ENCODE measurements at places on chromosomes 1 and 21.

GRCh38 chr21:38668541-38668940 lies 137.2 kb upstream of the ETS2 start:
- DNase-seq: no peak

DNA sequence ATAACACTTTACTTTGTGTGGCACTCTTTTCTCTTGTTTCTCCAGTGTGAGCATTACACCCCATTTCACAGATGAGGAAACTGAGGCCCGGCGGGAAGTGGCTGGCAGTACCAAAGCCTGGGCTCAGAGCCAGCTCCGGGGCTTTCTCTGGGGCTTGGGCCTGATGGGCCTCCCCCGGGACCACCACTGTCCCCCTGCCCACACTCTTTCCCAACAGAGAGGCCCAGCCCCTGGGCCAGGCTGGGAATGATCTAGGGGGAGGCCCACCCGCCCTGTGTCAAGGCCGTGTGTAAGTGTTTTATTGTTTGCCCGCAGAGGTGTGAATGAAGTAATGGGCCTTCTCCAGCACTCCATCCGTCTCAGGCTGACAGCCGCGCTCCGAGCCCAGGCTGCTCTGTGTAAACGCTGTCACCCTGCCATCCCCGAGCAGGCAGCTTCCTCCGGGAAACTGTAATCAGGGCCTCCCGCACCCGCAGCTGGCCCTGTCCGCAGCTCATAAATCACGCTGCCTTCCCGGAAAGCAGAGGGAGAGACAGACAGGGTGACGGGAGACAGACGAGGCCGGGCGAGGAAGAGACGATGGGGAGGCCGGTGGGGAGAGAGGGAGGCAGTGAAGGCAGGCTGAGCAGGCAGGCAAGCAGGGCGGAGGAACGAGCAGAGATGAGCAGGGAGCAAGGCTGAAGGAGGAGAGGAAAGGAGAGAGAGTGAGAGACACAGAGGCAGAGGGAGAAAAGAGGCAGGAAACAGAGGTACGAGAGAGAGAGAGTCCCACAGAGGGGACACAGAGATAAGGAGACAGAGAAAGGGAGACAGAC lies 109.7 kb upstream of the ZBTB40 start:
- peak; percentile 48 for DNase-seq

GRCh38 chr1:153288634-153289275 lies 24.0 kb downstream of the PGLYRP3 start:
- peak; percentile 43 for DNase-seq

DNA sequence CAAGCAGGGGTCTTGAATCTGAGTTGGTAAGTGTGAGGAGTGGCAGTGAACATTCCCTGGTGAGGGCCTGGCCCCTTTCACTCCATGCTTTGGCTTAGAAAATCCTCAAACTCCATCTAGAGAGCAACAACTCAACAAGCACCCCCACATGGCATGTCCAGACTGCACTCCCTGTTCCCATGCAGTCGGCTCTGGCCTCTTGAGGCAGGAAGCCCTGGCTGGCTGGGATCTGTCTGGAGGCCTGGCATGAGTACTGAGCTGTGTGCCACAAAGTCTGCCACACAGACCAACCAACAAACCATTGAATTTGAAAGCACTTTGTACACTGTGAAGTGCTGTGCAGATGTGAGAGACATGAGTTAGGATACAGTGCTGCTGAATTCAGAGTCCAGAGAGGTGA lies 25.2 kb downstream of the COA7 start:
- DNase-seq: no peak

DNA sequence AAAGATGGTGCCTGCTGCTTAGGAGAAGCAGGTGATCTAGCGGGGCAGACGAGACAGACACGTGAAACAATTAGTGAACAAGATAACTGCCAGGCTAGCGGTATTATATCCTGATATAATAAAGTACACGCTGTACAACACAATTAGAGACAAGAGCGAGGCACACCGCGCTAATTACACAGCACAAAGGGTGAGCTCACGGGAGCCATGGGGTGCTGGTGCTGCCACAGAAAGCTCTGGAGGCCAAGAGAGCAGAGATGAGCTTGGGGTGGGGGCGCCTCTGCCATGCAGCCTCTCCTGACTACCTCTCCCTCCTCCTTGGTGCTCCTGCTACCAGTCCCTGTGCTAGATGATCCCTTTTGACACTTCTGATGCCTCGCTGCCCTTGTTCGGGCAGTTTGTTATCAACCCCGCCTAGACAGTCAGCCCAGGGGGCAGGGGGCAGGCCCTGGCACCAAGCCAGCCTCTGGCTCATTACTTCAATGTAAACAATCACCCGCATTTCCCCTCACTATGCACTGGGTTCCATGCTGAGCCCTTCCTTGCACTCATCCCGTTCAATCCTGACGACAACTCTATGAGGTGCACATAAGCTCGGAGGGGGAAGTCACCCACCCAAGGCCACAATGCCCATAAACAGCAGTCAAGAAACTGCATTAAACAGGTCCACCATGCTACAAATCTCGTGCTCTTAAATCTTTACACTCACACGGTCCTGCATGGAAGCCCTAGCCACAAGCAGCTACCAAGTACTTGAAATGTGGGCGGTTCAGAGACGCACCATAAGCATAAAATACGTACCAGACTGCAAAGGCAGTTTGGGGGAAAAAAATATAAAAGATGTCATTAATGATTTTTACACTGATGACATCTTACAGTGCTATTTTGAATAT lies 103.0 kb downstream of the SSBP3 start:
- no peak for DNase-seq

- no peak for DNase-seq
Observed at GRCh38 chr21:33850401-33850800, 65.2 kb downstream of the ATP5PO start.

- DNase-seq: no peak
Observed at GRCh38 chr1:23897083-23897482, 16.1 kb downstream of the CNR2 start.

DNA sequence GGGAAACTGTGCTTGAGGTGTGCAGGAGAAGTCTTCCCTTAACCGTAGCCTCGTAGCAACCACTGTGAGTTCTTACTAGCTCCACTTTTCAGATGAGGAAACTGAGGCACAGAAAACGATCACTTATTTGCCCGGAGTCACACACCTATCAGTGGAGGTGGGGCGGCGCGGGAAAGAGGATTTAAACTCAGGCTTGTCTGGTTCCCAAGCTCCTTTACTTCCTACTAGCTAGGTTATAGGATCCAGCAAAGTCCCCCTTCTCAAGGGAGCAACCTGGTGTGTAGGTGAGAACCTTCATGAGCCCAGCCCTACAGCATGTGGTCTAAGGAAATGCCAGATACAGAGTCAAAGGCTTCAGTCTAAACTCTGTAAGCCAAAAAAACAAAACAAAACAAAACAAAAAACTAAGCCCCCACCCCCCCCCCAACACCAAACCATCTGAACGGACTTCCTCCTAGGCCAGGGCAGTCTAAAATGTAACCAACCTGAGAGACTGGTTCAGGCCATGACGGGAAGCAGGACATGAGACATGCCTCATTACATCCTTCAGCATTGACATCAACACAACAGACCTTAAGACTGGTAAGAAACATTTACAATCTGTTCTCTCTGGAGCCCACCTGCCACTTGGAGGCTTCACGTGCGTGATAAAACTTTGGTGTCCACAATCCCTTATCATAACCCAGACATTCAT lies 709 bp upstream of the FBXO42 start:
- no peak for DNase-seq

- DNase-seq: no peak
Observed at GRCh38 chr1:152013664-152014237, 20.1 kb upstream of the S100A10 start.

DNA sequence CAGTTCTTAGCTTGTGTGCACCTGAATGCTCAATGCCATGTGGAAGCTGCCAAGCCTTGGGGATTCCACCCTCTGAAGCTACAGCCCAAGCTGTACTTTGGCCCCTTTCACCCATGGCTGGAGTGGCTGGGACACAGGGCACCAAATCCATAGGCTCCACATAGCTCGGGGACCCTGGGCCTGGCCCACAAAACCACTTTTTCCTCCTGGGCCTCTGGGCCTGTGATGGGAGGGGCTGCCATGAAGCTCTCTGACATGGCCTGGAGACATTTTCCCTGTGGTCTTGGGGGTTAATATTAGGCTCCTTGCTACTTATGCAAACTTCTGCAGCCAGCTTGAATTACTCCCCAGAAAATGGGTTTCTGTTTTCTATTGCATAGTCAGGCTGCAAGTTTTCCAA lies 579.9 kb downstream of the MATN1 start:
- no peak for DNase-seq

DNA sequence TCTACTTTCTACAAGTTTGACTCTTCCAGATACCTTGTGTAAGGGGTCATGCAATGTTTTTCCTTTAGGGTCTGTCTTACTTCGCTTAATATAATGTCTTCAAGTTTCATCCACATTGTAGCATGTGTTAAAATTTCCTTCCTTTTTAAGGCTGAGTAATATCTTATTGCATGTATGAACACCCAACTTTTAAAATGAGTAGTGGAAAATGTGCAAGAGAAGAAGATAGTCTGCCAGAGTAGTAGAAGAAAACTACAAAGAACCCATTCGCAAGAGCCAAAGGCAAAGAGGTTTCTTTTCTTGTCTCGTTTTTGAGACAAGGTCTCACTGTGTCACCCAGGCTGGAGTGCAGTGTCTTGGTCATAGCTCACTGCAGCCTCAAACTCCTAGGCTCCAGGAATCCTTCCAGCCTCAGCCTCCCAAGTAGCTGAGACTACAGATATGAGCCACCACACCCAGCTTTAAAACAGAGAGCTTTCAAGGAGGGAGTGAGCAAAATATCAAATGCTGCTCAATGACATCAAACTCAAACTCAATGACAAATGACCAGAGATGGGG lies 9.4 kb downstream of the IL23R start:
- DNase-seq: no peak

- DNase-seq: no peak
Observed at GRCh38 chr1:156310962-156311361, 11.9 kb upstream of the VHLL start.

Measured in HuH-7.5 (cell line).